GM18507 (cell line): ENCODE measurements at places on chromosomes 16 and 17.

- DNase-seq: no peak
These were observed 23.4 kb downstream of the MYH13 start for GRCh38 chr17:10349403-10349802.

DNA sequence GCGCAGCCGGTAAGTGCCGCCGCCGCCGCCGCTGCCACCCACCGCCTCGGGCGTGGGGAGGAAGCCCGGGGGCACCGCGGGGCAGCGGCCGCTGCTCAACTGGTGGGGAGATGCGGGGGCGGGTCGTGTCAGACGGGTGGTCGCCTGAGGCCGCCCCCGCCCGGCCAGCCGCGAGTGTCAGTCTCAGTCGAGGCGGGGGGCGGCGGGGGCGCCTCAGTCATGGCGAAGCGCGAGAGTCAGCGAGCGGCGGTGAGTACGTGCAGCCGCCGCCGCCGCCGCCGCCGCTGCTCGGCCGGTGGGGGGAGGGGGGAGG lies 76.2 kb downstream of the CHD9 start:
- DNase-seq: no peak

DNA sequence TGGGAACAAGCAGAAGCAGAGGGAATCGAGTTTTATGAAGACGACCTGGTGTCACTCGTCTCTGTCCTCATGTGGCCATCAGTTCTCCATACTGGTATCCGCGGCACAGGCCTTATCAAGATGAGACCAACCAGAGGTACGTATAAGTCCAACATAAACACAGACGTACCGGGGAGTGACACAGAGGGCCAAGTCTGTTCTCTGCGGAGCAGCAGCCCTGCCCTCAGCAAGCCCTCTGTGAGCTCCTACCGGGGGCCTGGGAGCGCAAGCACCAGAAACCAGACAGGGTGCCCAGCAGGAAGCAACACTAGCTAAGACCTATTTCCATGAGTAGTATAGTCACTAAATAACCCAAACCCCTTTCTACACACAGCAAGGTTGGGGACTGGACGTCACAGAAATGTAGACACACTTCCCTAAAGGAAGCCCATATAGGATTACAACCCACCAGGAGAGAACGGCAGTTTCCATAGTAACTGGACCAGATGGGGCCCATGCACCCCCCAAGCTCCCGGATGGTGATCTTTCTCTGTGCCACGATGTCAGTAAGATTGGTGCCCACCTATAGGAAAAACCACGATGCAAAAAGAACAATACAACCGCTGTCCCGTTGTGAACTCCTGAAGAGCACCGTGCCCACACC lies 911 bp downstream of the ARL16 start:
- no peak for DNase-seq

DNA sequence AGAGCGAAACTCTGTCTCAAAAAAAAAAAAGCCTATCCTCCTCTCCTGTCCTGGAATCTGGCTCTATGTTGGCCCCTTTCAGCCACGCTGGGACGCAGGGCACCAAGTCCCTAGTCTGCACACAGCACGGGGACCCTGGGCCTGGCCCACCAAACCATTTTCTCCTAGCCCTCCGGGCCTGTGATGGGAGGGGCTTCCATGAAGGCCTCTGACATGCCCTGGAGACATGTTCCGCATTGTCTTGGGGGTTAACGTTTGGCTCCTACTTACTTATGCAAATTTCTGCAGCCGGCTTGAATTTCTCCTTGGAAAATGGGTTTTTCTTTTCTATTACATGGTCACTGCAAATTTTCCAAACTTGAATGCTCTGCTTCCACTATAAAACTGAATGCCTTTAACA lies 12.6 kb upstream of the GPT2 start:
- no peak for DNase-seq

DNA sequence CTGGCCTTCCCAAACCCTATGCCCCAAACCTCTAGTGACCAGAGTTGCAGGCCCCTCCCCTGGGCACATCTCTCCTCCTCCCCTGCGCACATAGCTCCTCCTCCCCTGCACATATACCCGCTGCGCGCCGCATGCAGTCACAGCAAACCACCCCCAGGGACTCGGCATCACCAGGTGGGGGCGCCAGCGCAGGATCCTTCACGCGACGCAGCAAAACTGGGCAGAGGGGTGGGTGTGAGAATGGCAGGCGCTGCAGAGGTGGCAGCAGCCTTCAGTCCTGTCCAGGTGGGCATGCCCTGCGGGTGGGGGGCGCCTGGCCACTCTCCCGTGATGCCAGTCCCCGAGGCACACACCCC lies 5.6 kb downstream of the CORO6 start:
- DNase-seq: peak; percentile 74

DNA sequence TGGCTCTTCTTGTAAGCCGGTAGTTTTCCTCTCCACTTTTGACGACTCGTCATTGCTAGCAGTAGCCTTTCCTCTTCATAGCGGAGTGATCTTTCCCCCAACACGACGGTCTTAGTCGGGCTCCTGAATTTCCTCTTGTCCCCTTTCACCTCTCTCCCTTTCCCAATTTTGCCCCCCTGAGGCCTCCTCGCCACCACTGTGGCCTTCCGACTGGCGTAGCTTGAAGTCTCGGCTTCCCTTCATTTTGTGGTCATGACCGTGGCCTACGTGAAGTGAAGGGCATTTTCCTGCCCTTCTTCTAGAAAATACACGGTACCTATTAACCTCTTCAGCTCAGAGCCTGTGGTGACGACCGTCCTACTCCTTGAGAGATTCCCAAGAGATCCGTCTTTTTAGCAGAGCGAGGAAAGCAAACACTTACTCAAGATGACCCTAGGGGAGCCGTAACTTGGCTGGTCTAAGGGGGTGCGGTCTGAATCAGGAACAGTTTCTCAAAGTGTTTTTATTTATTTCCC lies 787 bp downstream of the PRKAR1A start:
- DNase-seq: no peak

DNA sequence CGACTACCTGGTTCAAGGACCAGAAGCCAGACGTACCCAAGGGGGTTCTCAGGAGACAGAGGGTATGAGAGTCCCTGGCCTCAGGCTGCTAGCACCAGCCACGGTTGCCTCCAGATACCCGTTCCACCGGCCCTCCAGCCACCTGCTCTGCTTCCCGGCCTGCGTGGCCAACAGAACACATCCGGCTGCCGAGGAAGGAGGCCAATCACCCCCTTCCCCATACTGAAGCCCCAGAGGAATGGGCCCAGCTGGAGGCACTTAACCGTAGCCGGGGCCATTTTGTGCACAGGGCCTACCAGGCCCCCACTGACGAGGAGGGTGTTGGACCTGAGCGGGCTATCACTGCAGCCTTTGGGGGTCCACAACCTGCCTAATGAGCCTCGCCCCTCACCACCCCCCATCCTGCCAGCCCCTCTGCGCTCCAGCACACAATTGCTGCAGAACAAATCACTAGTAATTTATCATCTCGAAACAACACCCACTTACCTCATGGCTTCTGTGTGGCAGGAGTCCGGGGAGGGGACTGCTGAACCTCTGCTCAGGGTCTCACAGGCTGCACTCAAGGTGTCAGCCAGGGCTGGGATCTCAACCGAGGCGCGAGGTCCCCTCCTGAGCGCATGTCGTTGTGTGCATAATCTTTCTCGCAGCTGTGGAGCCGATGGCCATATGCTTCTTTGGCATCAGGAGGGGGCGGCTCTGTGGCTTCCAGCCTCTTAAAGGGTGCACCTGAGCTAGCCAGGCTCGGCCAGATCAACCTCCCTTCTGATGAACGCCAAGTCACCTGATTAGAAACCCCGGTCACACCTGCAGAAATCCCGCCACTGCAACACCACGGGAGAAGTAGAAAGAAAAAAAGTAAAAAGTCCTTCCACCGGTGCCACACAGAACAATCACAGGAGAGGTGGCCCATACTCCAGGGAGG lies 10.1 kb upstream of the KREMEN2 start:
- no peak for DNase-seq

GRCh38 chr16:27269300-27270150 lies 953 bp upstream of the NSMCE1 start:
- no peak for DNase-seq
